Upper lobe of right lung (tissue), 1 donor: ENCODE measurements at places on chromosomes 4 and X. TPM values are rescaled to one million over a fixed set of nuclear protein-coding genes. Genes with fewer than 3 reads are reported as not detected.

The SLC10A7 gene
- total RNA-seq, result 19.3 TPM

The FAM53A gene
- total RNA-seq, result 2.8 TPM

The RRH gene
- total RNA-seq, result not detected

The IL13RA1 gene
- total RNA-seq, result 74.2 TPM

The SSX1 gene
- not detected for total RNA-seq

DNA sequence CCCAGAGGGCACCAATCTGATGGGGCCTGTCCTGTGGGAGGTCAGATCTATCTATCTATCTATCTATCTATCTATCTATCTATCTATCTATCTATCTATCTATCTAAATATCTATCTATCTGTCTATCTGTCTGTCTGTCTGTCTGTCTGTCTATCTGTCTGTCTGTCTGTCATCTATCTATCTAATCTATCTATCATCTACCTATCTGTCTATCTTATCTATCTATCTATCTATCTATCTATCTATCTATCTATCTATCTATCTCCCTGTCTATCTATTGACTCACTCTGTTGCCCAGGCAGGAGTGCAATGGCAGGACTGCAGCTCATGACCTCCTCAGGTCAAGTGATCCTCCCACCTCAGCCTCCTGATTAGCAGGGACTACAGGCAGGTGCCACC lies 155.7 kb upstream of the STX18 start:
- H3K4me3 ChIP-seq, result no peak overlapping the region
- H3K27ac ChIP-seq, result no peak overlapping the region
- no peaks in the 10 kb centered on the region for H3K27me3 ChIP-seq
- DNase-seq, result no peak
- H3K4me1 ChIP-seq, result no peaks in the 10 kb centered on the region

DNA sequence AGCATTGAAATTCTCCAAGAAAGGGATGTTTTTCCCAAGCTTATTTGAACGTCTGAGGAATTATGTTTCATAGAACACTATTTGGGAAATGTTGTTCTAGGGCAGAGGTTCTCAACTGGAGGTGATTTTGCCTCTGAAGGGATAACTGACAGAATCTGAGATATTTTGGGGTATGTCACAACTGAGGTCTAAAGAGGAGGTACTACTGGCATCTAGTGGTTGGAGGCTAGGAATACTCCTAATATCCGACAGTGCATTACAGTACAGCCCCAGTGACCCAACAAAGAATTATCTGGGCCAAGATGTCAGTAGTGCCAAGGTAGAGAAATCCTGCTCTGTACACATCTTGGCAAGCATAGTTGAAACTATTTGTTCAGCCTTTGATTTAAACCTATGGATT lies 6.4 kb downstream of the HSPA4L start:
- no peak overlapping the region for H3K4me3 ChIP-seq
- H3K27ac ChIP-seq, result no peak overlapping the region
- DNase-seq, result no peak
- no peaks in the 10 kb centered on the region for H3K36me3 ChIP-seq

- no peaks in the 10 kb centered on the region for H3K4me1 ChIP-seq
- no peaks in the 10 kb centered on the region for H3K36me3 ChIP-seq
- H3K27me3 ChIP-seq, result no peaks in the 10 kb centered on the region
- no peak for DNase-seq
- H3K27ac ChIP-seq, result no peak overlapping the region
These were observed 148.0 kb downstream of the USP46 start for GRCh38 chr4:52510939-52511565.

DNA sequence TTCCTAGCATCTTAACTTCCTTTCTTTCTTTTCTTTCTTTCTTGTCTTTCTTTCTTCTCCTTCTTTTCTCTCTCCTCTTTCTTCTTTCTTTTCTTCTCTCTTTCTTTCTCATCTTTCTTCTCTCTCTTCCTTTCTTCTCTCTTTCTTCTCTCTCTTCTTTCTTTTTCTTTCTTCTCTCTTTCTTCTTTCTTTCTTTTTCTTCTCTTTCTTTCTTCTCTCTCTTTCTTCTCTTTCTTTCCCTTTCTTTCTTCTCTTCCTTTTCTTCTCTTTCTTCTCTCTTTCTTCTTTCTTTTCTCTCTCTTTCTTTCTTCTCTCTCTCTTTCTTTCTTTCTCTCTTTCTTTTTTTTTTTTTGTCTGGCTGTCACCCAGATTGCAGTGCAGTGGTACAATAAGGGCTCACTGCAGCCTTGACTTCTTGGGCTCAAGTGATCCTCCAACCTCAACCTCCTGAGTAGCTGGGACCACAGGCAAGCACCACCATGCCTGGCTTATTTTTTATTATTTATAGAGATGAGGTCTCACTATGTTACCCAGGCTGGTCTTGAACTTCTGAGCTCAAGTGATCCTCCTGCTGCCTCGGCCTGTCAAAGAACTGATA lies 17.5 kb downstream of the NMU start:
- no peaks in the 10 kb centered on the region for H3K4me1 ChIP-seq
- H3K27me3 ChIP-seq, result no peaks in the 10 kb centered on the region
- DNase-seq, result no peak
